ENCODE measurements at places on chromosomes 12 and 14. TPM values are rescaled to one million over a fixed set of nuclear protein-coding genes. Genes with fewer than 3 reads are reported as not detected.
A peak's percentile ranks its signal among the peaks of the same experiment; 100 is the strongest.

DNA sequence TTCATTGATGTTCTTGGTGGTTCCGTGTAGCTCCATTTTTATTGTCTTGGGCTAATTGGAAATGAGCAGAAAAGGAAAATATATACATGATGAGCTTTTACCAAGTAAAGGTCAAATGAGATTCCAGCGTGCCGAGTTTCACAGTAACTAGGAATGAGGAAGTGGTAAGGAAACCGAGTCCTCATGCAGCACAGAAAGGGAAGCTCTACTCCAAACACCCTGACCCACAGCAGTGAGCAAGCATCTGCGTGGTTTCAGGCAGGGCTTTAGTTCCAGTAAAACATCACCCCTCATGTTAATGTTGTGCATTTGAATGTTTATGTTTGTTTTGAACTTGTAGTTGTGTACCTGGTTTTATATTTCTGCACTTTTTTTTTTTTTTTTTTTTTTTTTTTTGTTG, 208.0 kb downstream of the SLC41A2 start:
- DNase-seq: no peak

GRCh38 chr12:120758798-120759590, 33.4 kb downstream of the ACADS start:
- DNase-seq: no peak

- no peak for DNase-seq
These were observed 105.8 kb downstream of the AVPR1A start for GRCh38 chr12:63045020-63045860.

DNA sequence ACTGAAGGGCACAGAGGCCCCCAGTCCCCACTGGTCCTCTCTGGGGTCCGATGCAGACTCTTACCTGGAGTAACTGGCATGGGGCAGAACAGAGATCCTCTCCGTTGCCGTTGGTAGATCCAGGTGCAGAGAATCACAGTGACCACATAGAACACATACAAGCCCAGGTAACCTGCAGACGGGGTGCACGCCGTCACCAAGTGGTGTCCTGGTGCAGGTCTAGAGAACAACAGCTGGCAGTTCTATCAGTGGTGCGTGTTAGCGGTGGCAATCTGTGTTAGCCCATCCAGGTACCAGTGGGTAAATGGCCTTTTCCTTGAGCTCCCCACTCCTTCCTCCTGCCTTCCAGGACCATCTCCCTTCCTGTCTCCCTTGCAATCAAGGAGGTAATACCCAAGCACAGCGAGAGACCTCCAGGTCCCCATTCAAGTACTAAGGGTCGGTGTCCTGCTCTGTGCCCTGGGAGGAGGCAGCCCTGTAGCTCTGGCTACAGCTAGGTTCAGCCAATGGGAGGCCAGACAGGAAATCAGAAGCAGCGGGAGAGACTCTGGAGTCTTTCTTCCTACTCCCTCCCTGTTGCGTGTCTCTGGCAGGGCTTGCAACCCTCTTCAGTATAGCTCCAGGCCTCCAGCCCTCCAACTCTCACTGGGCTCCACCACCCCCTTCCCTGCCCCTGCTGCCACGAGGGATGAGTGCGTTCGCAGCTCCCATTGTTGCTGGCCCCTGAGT, 15.8 kb downstream of the SLC8B1 start:
- no peak for DNase-seq

DNA sequence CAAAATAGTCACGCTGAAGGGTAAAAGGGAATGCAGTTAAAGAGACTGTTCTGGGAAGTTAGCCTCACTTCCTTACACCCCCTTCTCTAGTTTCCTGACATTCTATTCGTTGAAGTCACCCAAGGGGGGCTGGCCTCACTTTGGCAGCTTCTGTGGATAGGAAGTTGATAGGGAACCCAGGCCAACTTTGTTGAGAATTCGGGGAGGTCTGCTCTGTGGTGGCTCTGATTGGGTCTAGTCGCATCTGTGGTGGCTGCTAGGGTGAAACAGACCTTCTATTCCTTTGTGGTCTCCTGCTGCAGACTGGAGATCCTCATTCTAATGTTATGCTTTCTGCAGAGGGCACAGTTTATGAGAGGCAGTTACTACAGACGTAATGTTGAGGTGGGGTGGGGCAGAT, 28.8 kb upstream of the GZMB start:
- no peak for DNase-seq

DNA sequence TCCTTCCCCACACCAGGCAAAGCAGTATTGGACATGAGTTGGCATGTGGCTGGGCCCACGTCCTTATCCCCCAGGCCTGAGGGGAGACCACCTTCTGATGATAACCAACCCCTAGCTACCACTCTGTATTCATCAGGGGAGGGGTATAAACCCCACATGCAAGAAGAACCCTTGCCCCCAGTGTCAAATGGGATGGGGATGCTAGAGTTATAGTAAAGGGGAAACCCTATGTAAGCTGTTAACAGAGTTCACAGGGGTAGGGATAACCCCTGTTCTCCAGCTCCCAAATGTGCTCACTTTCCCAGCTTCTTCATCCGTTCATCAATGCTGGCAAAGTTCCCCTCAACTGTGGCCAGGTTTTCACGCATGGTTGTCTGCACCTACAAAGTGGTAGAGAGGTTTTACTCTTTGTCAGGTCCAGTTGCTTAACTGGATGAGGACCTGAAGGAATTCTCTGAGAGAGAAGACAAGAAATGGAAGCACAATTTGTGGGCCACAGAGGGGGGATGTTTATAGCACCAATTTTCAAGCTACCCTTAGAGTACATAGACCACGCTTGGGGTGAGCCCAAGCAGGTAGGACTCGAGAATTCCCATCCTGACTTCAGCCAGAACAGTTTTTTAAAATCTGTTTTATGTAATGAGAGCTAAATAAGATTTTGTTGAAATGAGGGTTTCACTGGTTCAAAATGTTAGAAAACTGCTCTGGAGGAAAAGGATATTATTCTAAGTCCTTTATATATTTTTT, 7.9 kb downstream of the MBD6 start:
- no peak for DNase-seq

GRCh38 chr12:96824838-96825236, 82.2 kb upstream of the NEDD1 start:
- DNase-seq: no peak

Gene CD163L1
- total RNA-seq: 27.0 TPM

DNA sequence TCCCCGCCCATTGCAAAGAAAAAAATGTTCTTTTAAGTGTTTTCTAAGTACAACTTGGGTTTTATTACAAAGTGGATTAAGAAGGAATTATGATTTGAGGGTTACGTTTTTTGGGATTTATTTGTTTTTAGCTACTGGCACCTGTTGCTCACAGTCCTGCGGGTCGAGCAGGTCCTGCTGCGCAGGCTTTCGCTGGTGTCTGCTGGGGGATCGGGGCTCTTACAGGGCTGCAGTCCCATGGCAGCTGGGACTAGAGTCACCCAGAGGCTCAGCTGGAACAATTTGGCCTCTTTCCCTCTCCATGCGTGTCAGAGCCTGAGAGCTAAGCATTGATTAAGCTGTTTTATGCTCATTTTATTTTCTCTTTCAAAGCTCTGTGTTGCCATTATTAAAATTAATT, 55.6 kb upstream of the DYNC1H1 start:
- DNase-seq: no peak

Gene KCNC2
- total RNA-seq: not detected

Gene FGFR1OP2
- total RNA-seq: 29.6 TPM

GRCh38 chr12:131530422-131530821, 180.5 kb upstream of the SFSWAP start:
- no peak for DNase-seq

Gene GDF3
- total RNA-seq: not detected

DNA sequence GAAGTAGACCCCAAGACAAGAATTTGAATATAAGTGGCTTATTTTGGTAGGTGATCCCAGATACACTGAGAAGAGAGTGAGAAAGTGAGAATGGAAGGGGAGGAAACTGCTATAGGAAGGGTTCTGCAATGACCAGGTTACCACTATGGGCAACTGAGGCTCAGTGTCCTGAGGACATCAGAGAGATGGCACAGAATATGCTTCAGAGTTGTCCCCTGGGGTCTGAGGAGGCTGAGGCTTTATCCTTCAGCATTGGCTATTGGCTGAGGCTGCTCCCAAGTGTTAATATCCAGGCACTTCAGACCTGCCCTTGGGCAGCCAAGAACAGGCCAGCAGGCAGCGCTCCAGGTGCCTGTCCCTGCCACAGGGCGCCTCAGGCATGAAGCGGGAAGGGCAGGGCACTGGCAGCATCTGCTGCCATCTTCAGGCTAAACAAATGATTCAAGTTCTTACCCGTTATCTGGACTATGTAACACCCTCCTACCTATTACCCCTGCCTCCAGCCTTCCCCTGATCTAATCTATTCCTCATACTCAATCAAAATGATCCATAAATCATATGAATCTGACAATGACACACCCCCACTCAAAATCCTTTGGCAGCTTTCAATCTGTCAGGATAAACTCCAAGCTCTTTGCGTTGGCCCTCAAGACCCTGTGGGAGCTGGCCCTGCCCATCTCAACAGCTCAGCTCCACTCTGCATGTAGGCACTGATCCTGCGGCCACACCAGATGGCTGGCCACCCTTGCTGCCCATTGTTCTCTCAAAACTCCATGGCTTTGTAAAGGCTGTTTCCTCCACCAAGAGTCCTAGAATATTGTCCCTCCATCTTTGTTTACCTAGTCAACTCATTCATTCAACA, 42.4 kb downstream of the CKAP4 start:
- peak; percentile 64 for DNase-seq

DNA sequence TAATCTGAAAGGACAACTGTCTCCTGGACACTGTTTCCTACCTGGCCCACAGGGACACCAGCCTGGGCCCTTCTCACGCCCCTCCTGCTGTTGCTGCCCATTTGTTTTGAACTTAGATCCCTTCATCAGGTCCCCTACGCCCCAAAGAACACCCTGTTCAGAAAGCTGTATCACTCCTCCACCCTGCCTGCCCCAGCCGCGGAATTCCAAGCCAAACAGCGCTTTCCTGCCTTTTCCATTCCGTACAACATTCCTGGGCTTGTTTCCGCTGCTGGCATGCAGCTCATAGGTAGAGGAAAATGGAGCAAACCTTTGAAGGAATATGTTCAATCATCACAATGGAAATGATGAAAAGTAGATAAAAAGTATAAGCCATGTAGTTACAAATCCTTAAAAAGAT, 12.8 kb upstream of the GSG1 start:
- DNase-seq: no peak

Gene STXBP6
- total RNA-seq: 0.27 TPM

Gene SLC41A2
- total RNA-seq: 12.5 TPM

DNA sequence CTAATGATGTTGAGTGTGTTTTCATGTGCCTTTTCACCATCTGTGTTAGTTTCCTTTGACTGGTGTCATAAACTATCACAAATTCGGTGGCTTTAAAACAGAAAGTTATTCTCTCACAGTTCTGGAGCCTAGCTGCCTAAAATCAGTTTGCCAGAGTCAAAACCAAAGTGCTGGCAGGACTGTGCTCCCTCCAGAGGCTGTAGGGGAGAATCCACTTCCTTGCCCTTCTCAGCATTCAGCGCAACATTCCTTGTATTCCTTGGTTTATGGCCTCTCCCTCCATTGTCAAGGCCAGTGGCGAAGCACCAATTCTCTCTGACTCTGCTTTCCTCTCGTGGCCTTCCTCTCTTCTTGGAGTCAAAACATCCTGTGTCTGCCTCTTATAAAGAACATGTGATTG, 174.2 kb upstream of the PDE3A start:
- DNase-seq: no peak

Gene PTHLH
- total RNA-seq: not detected

- no peak for DNase-seq
These were observed 39.8 kb upstream of the NUAK1 start for GRCh38 chr12:106178562-106178961.

DNA sequence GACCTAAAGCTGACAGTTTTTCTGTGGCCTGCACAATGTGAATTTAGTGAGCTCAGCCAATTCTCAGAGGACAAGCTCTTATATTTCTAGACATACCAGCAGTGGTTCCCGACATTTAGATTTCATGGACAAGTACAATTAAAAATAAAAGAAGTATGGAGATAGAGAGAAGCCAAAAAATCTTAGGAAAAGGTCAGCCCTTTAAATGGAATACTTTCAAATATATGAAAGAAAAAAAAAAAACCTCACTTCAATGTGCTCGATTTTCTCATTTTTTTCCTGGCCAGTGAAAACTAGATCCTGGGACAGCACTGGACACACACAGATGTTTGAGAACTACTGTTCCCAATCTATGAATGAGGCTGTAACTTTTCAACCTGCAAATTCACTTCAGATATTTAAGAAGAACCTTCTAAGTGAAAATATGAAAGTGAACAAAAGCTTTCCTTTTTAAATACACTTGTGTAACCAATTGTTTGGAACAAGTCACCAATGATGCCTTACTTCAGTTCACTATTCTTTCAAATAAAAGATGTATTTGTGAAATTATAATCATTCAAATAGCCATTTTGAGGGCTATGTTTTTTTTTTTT, 109.4 kb downstream of the SLC38A1 start:
- DNase-seq: no peak

- DNase-seq: no peak
These were observed 44.9 kb upstream of the KCNH3 start for GRCh38 chr12:49493900-49494299.

Gene TSHR
- total RNA-seq: not detected

DNA sequence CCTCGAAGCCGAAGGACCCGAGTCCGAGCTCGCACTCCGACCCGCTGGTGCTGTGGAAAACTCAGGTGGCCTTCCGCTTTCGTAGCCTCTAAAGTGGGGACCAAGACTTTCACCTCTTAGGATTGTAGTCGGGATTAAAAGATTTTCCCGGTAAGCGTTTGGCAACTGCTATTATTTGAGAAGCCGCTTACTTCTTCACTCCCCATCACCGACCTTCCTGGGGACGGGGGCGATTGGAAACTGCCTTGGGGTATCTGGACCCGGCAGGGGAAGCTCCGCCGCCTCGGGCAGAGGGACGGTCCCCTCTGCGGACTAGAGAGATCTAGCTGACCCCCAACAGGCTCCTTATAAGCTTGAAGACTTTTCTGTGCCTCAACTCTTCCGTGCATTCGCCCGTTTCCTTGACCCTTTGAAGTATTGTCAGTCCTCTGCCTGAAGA, 659 bp downstream of the TRAFD1 start:
- DNase-seq: no peak

- no peak for DNase-seq
These were observed 461.7 kb downstream of the GXYLT1 start for GRCh38 chr12:41683023-41683422.

DNA sequence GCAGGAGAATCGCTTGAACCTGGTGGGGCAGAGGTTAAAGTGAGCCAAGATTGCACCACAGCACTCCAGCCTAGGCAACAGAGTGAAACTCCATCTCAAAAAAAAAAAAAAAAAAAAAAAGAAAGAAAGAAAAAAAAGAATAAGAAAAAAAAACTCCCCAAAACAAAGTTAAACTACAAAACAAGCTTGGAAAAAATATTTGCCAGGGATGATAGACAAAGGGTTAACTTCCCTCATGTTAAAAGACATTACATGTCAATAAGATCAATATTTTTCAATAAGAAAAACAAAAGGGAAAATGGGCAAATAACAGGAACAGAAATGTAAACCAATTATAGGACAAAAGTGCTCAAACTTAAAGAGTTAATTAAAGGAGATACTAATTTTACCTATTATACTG, 26.4 kb upstream of the HIGD1C start:
- no peak for DNase-seq

DNA sequence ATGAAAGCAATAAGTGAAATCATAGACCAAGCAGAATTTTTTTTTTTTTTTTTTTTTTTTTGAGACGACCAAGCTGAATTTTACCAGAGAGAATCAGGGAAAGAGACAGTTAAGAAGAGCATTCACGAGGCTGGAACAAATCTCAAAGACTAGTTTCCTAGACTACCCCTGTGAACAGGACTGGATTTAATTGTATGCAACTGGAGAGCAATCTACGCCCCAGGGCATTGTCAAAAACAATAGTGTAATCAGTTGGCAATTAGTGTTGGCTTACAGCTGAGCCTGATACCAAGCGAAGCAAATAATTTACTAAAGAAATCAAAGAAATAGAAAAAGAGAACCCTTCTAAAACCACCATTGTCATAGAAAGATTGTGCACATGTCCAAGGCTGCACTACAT, 232.9 kb upstream of the CPNE8 start:
- no peak for DNase-seq

Gene FOXA1
- 1.3 TPM for total RNA-seq
